Panc1 (cell line): ENCODE measurements at places on chromosomes 1 and 21. TPM values are rescaled to one million over a fixed set of nuclear protein-coding genes. Genes with fewer than 3 reads are reported as not detected.

Gene CACNA1S
- total RNA-seq, result not detected

Gene PTGS2
- total RNA-seq, result not detected

Gene NCSTN
- total RNA-seq, result 93.7 TPM

Gene CHI3L2
- total RNA-seq, result 0.77 TPM

Gene PTCH2
- total RNA-seq, result 0.74 TPM

Gene SEMA4A
- 0.21 TPM for total RNA-seq
